Activated naive CD8-positive, alpha-beta T cell treated with anti-CD3 and anti-CD28 coated beads, Interleukin-2, amount 50 U/mL, for 16 hours (primary cell): ENCODE measurements at places on chromosomes 1 and 21.

DNA sequence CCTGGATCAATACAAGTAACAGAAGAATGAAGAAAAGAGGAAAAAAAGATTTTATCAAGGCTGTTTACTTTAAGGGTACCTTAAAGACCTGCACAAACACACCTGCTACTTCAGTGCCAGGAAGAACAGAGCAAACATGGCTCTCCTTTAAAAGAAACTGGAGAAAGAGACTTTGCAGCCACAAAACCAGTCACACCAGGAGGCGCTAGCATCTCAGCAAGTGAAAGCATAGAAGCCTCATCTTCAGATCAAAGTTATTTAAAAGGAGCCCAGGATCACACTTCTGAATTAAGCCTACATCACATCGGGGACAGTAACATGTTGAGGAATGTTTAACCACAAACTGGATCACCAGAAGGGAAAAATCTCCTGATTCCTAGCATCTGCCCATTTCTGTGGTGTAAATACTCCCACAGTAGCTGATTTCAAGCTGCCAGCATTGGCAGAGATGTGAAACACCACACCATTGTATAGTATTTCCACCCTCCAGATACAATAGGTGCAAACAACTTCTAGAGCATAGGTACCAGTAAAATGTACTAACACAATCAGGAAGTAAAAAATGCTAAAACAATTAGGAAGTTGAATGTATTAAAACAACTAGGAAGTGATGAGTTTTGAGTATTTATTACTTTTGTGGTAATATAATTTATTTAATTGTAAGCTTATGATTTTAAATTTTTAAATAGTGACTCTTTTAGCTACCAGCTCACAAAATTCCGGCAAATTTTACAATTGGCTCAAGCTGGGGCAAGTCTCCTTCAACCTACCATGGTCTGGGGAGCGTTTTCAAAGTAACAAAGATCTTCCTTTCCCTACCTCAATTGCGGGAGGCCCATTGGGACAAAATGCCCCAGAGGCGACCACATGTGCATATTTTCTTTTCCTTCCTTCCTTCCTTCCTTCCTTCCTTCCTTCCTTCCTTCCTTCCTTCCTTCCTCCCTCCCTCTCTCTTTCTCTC is 105.3 kb upstream of the CLDN14 start:
- DNase-seq, result no peak

DNA sequence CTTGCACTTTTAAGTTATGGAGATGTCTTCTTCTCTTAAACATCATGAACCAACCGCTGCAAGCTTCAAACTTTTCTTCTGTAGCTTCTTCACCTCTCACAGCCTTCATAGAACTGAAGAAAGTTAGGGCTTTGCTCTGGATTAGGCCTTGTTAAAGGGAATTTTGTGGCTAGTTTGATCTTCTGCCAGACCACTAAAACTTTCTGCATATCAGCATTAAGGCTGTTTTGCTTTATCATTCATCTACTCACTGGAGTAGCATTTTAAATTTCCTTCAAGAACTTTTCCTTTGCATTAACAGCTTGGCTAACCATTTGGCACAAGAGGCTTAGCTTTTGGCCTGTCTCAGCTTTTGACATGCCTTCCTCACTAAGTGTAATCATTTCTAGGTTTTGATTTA is 43.0 kb upstream of the RGL1 start:
- DNase-seq, result no peak

GRCh38 chr1:43056981-43057391 is 98.3 kb upstream of the SLC2A1 start:
- no peak for DNase-seq

- no peak for DNase-seq
Observed at GRCh38 chr1:155038602-155039307, 5.1 kb downstream of the DCST1 start.

DNA sequence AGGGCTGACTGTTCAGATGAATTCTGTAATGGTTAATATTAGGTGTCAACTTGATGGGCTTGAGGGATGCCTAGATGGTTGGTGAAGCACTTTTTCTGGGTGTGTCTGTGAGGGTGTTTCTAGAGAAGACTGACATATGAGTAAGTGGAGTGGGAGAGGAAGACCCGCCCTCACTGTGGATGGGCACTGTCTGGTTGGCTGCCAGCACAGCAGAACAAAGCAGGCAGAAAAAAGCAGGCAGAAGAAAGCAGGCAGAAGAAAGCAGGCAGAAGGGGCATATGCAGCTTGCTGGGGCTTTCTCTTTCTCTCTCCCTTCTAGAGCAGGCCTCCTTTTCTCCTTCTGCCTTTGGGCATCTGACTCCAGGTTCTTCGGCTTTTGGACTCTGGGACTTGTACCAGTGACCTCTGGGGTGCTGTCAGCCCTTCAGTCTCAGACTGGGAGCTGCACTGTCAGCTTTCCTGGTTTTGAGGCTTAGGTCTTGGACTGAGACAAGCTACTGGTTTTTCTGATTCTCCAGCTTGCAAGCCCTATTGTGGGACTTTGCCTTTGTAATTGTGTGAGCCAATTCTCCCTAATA is 42.9 kb upstream of the CD2 start:
- no peak for DNase-seq

DNA sequence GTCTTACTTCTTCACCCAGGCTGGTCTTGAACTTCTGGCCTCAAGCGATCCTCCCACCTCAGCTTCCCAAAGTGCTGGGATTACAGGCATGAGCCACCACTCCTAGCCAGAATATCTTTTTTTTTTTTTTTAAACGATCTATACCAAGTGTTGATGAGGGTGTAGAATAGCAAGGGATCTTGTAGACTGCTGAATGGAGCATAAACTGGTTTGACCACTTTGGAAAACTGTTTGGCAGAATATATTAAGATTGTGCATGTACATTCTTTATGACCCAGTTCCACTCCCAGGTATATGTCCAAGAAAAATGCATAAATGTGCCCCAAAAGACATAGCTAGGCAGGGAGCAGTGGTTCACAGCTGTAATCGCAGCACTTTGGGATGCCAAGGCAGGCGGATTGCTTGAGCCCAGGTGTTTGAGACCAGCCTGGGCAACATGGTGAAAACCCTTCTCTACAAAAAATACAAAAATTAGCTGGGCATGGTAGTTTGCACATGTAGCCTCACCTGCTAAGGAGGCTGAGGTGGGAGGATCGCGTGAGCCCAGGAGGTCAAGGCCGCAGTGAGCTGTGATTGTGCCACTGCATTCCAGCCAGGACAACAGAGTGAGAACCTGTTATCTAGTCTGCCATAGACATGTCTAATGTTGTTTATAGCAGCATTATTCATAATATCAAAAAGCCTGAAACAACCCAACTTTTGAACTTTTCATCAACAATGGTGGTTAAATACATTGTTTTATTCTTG is 184.0 kb downstream of the VPS13D start:
- DNase-seq, result no peak

DNA sequence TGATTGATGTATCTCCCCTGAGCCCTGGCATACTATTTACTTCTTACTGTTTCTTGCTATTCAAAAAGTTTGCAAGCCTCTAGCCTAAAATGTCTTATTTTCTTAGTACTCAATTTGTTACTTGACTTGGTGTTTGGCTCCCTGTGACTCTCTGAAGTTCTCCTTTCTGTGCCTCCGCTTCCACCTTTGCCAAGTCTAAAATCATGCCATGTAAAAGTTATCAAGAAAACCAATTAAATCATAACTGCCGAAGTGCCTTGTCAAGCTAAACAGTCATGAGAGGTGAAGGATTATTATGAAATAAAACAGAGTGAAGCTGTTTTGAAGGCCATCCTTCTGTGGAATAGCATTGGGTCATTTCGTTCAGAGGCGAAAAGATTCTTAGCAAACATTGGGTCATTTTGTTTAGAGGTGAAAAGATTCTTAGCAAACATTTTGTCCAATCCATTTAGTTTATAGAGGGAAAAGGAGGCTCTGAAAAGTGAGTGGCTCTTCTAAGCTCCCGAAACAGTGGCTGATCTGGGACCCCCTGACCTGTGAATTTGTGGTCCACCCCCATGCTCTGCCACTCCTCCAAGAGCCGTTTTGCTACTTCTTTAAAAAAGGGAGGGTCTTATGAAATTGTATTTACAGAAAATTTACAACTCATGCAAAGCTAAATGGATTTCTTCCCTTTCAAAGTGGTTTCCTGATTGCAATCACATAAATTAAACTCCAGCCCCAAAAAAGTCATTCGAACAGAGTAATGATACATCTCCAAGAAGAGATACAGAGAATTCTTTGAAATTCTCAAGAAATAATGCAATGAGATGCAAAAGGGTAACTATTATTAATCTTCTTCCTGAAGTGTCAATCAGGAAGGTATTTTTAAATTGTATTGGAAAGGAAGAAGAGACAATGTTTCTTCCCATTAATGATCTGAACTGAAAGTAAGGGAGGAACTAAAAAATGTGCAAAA is 141.4 kb downstream of the RUNX1 start:
- no peak for DNase-seq

DNA sequence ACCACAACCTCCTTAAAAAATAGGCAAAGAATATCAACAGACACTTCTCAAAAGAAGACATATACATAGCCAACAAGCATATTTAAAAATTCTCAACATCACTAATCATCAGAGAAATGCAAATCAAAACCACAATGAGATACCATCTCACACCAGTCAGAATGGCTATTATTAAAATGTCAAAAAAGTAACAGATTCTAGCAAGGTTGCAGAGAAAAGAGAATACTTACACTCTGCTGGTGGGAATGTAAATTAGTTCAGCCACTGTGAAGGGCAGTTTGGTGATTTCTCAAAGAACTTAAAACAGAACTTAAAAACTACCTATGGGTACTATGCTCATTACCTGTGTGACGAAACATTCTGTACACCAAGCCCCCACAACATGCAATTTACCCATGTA is 20.7 kb downstream of the CD1B start:
- no peak for DNase-seq

GRCh38 chr1:12038356-12039163 is 19.3 kb downstream of the MIIP start:
- DNase-seq, result no peak

DNA sequence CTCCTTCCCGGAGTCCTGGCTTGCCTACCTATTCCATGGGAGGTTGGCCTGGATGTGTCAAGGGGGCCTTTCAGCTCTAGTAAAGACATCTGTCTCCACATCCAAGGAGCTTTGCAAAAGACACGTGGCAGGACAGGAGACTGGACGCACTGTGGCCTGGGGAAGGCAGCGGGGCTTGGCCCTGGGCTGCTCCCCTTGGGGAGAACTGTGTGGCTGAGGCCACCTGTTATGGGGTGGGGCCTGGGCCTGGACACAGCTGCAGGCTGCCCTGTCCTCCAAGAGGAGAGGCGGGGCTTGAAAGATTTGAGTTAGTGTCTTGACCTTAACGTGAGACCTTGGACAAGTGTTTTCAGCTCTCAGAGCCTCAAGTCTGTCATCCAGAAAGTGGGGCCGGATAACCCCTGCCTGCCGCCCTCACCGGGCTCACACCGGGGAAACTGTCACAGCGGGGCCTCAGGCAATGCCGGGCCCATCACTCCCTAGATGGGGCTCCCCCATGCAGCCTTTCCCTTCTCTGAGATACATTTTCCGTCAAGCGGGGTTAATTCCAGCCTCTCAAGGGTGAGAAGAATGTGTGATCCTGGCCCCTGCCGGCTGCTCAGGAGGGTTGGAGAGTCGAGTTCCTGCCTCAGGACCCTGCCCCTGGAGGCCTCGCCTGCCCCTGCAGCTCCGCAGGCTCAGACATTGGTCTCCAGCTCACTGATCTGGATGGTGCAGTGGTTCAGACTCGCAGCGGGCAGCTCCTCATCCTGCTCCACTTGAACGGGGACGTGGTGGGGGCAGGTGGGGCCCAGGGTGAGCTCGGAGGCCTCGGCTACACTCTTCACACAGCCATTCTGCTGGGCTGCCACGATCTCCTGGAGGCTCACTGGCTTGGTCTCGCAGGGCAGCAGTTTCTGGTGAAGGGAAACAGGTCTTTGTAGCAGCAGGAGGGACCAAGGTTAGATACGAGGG is 25.6 kb downstream of the PODN start:
- no peak for DNase-seq

GRCh38 chr1:99139876-99140275 is 124.4 kb upstream of the PLPPR4 start:
- DNase-seq, result no peak

DNA sequence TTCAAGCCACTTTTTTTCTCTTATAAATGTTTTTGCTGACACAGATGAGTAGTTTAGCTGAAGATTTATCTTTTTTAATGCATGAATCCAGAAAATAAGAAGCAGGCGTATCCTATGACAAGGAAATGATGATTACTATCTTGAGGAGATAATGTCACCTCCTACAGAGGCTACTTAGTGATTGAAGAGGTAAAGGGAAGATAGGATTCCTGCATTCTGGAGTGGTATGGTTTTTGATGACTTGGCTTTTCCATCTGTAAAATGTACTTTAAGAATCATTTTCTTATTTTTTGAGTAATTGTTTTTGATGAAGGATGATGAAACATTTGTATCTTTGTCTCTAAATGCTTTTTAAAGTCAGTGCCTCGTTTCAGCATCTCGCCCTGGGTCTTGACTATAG is 122.9 kb downstream of the SPATA46 start:
- no peak for DNase-seq

DNA sequence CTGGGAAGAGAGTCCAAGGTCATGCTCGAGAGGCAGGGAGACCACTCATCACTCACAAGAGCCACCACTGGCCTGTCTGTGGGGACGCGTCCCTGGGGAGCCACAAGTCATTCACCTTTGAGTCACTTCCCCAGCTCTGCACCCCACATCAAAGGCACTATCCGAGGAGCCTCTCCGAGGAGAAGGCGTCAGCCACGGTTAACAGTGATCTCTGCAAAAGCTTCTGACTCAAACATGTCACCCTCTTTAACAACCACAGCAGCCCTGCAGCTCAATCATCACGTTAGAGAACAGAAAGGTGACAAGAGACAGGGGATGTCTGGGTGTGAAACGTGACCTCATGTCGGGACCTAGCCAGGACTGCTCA is 9.0 kb downstream of the LRRC47 start:
- DNase-seq, result no peak

- DNase-seq, result no peak
Observed at GRCh38 chr1:188061881-188062280, 1233.1 kb downstream of the PLA2G4A start.

DNA sequence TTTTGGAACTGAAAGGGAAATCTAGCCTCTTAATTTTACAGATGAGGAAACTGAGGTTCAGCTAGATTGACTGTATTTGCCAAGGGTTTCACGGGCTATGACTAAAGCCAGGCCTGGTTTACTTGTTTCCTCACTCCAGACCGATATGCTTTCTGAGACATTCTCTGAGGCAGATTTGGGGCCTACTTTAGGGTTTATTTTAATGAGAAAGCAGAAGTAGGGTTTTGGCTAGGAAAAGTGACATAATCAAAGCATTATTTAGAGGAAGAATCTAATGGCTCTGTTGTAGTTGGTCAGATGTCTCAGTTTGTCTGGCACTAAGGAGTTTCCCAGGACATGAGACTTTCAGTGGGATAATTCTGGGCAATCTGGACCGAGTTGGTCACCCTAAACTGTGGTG is 1.5 kb upstream of the RPTN start:
- no peak for DNase-seq

GRCh38 chr1:4973341-4973740 is 318.9 kb downstream of the AJAP1 start:
- DNase-seq, result no peak

- no peak for DNase-seq
Observed at GRCh38 chr1:115906627-115907026, 65.7 kb upstream of the NHLH2 start.

GRCh38 chr1:85276978-85277639 is 677 bp upstream of the BCL10 start:
- no peak for DNase-seq
